ENCODE measurements at places on chromosomes 7 and 10.

DNA sequence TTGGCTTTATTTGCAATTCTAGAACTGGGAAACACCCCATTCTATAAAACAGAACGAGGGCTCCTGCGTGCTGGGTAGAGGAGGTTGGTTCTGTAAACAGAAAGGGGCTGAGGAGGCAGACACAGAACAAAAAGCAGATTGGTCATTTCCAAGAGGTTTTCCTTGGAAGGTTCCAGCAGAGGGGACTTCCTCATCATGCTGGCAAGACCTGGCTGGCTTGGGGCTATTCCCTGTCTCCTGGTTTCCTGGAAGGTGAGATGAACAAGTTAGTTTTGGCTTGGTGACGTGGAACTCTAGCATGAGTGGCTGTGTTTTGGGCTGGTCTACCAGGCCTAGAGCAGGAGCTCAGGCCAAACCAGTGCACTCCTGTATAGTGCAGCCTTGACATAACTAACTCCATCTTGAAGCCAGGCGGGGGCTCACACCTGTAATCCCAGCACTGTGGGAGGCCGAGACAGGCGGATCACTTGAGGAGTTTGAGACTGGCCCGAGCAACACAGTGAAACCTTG is 26.1 kb upstream of the DNAJB6 start:
- DNase-seq: peak; percentile 44

- DNase-seq: no peak
Observed at GRCh38 chr7:934469-935163, 19.9 kb downstream of the ADAP1 start.

- no peak for DNase-seq
Observed at GRCh38 chr10:110786172-110786571, 85.6 kb upstream of the PDCD4 start.

DNA sequence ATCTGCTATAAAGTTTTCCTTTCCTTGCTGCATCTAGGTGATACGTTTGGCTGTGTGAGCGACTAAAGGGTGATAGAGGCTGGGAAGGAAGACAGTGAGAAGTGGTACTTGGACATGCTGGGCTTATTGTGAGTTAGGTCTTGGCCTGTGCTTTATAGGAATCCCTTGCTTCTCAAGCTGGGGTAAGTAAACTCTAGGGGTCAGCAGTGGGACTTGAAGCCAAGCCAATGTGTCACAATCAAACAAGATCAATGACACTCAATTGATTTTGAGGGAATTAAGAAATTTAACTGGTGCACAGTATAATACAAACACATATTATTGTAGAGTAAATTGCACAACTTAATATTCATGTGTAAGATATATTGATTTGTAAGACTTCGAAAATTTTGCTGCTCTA is 155.8 kb upstream of the AOAH start:
- DNase-seq: no peak

- DNase-seq: peak; percentile 81
Observed at GRCh38 chr7:47591655-47592572, 10.0 kb upstream of the TNS3 start.

DNA sequence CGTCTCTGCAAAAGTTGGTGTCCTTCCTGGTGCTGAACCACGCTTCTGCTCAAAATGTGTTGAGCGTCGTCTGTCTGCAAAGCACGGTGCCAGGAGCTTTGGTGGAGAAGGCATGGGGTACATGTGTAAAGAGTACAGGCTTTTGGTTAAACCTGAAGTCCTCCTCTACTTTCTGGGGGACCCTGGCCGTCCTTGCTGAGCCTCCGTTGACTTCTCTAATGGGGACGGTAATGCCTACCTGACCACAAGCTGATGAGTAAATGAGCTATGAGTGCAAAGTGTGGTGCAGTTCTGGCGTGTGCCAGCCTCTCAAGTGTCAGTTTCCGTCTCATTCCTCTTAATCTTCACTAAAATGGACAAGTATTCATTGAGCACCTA is 527 bp upstream of the HERPUD2 start:
- DNase-seq: no peak

GRCh38 chr10:29332761-29333148 is 43.9 kb downstream of the LYZL1 start:
- no peak for DNase-seq

DNA sequence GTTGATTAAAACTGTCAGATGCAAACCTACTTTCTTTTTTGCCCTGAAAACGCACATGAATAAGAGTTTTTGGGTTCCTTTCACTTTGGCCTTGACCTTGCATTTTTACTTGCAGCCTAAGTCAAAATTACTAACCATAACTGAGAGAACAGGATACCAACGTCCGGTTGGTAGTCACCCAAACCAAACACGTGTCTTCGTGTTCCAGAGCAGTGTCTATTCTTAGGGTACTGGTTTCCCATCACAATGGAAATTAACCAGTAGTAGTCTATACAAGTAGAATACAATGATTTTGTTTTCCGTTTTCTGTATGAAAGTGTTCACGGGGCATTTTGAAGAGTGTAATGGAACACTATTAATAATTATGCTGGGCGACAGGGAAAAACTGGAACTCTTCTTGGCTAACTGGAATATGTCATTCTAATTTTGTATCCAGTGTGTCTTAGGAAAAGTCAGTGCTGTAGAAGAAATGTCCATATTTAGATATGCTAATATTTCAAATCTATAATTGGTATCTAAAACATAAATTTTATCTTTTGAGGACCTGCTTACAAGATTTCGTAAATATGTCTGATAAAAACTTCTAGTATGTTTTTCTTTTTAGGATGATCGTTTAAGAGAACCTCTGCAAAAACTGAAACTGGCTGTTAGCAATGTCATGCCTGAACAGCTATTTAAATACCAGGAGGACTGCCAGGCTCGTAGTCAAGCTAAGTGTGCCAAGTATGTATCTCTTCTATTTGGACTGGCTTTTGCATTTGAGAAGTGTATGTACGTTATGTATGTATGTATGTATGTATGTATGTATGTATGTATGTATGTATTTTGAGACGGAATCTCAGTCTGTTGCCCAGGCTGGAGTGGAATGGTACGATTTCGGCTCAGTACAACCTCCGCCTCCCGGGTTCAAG is 40.9 kb downstream of the UBN2 start:
- no peak for DNase-seq

DNA sequence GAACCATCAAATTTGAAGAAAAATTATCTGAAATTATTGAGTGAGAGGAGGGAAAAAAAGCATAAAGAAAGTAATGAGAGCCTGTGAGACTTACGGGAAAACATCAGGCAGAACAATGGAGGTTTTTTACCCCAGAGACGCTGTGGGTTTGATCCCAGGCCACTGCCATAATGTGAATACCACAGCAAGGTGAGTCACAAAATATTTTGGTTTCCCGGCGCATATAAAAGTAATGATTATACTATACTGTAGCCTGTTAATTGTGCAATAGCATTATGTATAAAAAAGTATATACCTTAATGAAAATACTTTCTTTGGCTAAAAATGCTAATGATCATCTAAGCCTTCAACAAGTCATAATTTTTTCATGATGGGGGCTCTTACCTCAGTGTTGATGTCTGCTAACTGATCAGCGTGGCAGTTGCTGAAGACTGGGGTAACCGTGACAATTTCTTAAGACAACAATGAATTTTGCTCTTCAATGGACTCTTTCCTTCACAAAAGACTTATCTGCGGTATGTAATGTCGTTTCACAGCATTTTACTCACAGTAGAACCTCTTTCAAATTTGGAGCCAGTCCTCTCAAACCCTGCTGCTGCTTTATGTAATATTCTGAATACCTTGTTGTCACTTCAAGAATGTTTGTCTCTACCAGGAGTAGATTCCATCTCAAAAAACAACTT is 97.0 kb upstream of the FAM20C start:
- DNase-seq: no peak

GRCh38 chr7:25765110-25765655 is 386.8 kb upstream of the NFE2L3 start:
- DNase-seq: no peak

DNA sequence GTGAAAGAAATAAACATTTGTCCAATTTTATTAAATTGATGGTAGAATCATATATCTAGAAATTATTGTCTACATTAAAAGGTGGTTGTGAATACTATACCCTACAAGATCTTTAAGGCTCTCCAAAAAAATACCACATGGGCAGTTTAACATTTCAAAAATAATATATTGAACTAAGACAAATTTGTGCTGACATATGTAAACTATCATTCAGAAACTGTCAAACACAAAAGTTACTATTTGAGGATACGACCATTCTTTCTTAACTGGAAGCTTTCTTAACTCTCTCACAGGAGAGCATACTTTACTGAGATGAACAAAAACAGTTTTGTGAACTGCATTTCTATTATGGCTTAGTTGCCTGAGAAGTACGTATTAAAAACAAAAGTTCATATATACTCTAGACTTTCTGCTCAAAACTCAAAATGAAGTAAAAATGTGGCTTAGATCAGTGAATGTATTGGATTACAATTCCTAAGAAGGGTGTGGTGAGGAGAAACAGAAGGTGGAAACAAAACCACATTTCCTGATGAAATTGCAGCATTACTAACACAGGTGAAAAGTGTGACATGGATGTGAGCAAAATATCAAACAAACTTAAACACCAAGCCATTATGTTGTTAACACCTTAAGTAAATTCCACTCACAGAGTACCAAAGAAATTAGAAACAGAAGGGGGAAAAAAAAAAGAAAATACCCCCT is 138.5 kb downstream of the SEMA3A start:
- no peak for DNase-seq

GRCh38 chr7:39125846-39126245 is 148.1 kb downstream of the POU6F2 start:
- no peak for DNase-seq

GRCh38 chr7:22435105-22435504 is 64.9 kb downstream of the STEAP1B start:
- no peak for DNase-seq

GRCh38 chr10:120077707-120078492 is 185.4 kb downstream of the SEC23IP start:
- no peak for DNase-seq

GRCh38 chr7:27124096-27124901 is 6.3 kb downstream of the HOXA4 start:
- peak; percentile 32 for DNase-seq

GRCh38 chr7:47635091-47636080 is 53.5 kb upstream of the TNS3 start:
- DNase-seq: peak; percentile 66
